ENCODE measurements at places on chromosomes 3 and 15. TPM values are rescaled to one million over a fixed set of nuclear protein-coding genes. Genes with fewer than 3 reads are reported as not detected.

The DMXL2 gene
- polyA plus RNA-seq, result 18.2 TPM

The RBM15B gene
- 12.5 TPM for polyA plus RNA-seq

The GOLGA8T gene
- not detected for polyA plus RNA-seq

The LIPH gene
- 0.02 TPM for polyA plus RNA-seq

The ARGFX gene
- polyA plus RNA-seq, result not detected

The ARNT2 gene
- polyA plus RNA-seq, result 36.8 TPM

The LRRC49 gene
- 22.9 TPM for polyA plus RNA-seq

GRCh38 chr3:15345608-15346137 lies 13.3 kb upstream of the SH3BP5 start:
- DNase-seq, result no peak

- no peak for DNase-seq
Measured at GRCh38 chr3:108475220-108475782, 35.1 kb downstream of the MYH15 start.

- no peak for DNase-seq
Measured at GRCh38 chr15:93479715-93480114, 390.7 kb upstream of the RGMA start.

DNA sequence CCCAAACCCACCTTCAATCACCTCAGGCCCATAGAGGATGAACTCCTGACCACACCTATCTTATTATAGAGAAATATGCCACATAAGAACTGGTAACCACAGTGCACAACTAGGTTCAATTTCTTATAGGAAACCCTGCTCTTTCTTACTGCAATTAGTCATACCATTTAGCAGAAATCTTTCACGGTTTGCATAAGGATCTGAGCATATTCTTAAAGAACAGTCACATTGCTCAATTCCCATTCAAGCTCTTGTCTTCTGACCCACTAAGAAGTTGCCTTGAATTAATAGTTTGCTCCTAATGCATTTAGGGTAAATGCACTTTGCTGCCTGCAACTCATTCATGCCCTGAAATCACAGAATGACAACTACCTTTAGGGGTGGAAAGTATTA lies 9.2 kb downstream of the ERC2 start:
- no peak for DNase-seq

GRCh38 chr3:13193320-13194284 lies 120.4 kb upstream of the IQSEC1 start:
- DNase-seq, result no peak

GRCh38 chr15:32784581-32784980 lies 66.8 kb downstream of the GREM1 start:
- no peak for DNase-seq

DNA sequence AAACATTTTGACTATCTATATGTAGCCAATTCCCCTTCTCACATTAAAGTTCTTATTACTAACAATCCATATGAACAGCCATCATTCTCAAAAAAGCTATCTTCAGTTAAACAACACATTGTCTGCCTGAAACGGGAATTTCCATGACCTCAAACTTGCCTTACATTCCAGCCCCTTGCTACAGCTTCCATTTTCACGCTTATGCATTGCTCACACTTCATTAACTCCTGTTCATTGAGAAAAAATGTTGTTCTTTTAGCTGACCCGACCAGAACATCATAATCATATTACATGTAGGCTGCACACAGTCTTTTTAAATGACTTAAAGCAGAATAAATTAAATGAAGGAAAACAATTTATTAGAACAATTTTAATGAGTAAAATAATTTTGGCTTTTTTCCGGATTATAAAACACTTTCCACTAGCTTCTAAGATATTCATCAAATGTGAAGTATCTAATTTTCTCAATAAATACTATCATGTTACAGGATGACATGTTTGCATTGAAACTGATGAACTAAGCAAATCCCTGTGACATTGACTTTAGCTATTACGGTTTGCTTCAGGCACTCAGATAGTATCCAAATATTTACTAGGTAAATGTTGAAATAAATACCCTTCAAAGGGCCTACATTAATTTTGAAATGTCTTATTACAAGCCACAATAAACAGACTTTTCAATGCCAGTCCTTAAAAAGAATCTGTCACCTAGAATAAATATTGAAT lies 49.9 kb downstream of the P3H2 start:
- DNase-seq, result no peak

GRCh38 chr3:12995389-12996180 lies 77.6 kb downstream of the IQSEC1 start:
- no peak for DNase-seq

GRCh38 chr15:29968099-29968894 lies 114.5 kb upstream of the GOLGA8J start:
- no peak for DNase-seq

DNA sequence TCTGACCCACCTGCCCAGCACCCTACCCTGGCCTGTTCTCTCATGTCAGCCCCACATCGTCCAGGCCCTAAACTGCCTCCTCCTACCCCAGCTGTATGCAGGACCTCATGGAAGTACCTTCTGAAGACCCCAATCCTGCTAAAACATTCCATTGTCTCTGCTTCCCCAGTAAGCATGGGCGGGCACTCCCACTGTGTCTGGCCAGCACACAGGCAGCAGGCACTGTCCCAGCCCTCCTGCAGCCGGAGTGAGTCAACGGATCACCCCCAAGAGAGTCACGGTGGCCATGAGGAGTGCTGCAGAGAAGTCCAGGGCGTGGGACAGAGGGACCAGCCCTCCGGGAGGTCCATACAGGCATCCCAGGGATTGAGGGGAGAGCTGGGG lies 36.4 kb upstream of the SLCO2A1 start:
- DNase-seq, result no peak

GRCh38 chr3:174342941-174343501 lies 516.1 kb upstream of the NAALADL2 start:
- DNase-seq, result no peak

GRCh38 chr15:34365091-34365825 lies 1.7 kb downstream of the LPCAT4 start:
- DNase-seq, result no peak

DNA sequence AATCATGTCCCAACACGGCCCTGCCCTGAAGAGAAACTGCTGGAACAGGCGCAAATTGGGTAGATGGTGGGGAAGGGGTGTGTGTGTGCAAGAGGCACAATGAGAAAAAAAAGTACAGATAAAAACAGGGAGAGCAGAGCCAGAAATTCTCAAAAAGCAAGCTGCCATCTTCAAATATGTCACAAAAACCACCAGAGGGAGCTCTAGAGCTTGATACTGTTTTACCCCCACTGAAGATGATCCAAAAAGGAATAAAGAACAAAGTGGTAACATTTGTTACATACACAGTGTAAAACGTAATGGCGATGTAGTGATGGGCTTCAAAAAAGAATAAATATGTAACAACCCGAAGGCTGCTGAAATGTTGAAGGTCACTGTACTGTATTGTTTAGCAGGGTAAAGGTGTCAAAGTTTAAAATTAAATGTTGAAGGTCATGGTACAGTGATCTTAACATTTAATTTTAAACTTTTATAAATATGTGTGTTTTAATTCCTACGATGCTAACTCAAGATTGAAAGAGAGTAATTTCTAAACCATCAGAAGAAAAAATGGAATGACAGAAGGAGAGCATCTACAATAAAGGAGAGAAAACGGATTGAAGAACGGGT lies 6.0 kb downstream of the SNRPA1 start:
- no peak for DNase-seq

DNA sequence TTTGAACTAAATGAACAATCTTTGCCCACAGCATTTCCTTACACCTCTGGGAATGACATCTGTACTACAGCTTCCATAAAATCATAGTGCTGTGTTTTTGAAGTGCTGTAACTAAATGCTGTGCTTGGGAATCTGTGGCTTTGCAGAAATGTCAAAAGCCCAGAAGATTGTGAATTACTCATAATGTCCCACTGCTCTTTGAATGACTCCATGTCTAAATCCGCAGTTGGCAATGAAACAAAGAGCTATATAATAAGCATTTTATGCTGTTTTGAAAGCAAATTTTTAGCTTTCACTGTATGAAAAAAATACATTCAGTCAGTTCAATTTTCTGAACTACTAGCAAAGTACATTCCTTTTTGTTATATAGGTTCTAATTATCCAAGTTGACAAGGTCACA lies 88.6 kb upstream of the ADAMTS17 start:
- no peak for DNase-seq

- no peak for DNase-seq
Measured at GRCh38 chr3:80351201-80351600, 583.4 kb upstream of the ROBO1 start.

- DNase-seq, result no peak
Measured at GRCh38 chr15:101179341-101180153, 72.3 kb downstream of the CHSY1 start.

- DNase-seq, result no peak
Measured at GRCh38 chr3:169815590-169816150, 3.0 kb upstream of the LRRC34 start.

- DNase-seq, result no peak
Measured at GRCh38 chr3:158355623-158356588, 215.1 kb upstream of the MLF1 start.

- no peak for DNase-seq
Measured at GRCh38 chr15:68366314-68366713, 65.6 kb downstream of the ITGA11 start.

- peak; percentile 16 for DNase-seq
Measured at GRCh38 chr3:178103140-178103539, 433.1 kb upstream of the KCNMB2 start.

All from AG04450 (cell line).